ENCODE measurements at places on chromosomes 7 and 10.
A peak's percentile ranks its signal among the peaks of the same experiment; 100 is the strongest.

GRCh38 chr7:87312215-87312865 lies 33.1 kb upstream of the CROT start:
- peak; percentile 62 for DNase-seq

- no peak for DNase-seq
Measured at GRCh38 chr7:20359341-20359963, 28.8 kb downstream of the ITGB8 start.

DNA sequence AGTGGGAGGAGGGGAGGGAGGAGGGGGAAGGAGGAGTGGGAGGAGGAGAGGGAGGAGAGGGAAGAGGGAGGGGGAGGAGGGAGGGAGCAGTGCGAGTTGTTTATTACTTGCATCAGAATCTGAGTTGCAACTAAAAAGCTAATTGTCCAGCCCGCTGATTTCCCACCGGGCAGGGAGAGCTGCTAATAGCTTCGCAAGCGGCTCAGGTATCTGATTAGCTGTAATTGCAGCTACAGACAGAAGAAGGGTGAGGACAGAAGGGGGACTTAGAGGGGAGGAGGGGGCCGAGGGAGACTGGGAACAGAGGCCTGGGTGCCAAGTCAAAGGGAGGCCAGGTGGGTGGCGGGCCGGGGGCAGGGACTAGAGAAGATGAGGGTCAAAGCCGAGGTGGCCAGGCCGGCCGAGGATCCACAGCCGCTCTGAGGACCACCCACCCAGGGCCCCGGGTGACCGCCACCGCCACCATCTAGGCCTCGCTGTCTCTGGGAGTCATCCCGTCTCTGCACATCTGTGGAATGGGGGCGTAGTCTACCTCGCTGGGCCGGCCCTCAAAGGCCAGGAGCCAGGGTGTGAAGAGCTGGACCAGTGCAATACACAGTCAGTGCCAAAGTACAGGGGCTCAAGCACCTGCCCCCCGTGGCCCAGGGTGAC lies 54.2 kb downstream of the MICALL2 start:
- no peak for DNase-seq

DNA sequence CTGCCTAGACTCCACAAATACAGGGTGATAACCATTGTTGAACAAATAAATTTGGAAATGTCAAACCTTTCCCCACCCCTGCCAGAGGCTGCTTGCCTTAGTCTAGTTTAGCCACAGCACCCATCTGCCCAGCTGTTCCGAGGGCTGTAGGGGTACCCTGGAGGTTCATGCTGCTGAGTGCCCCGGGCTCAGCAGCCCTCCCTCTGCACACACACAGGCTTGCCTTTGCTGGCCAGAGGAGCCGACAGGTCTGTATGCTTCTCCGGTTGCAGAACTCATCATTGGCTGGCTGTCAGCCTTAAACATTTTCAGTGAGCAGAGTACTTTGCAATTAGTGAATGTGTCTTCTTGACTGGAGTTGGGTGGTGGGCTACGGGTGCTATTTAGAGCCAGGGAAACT lies 122.9 kb downstream of the NRF1 start:
- DNase-seq: no peak

- no peak for DNase-seq
Measured at GRCh38 chr7:24715661-24716479, 41.4 kb downstream of the GSDME start.

- no peak for DNase-seq
Measured at GRCh38 chr10:133420579-133420978, 3.8 kb downstream of the SPRN start.

GRCh38 chr7:142789441-142789840 lies 18.7 kb downstream of the PRSS2 start:
- no peak for DNase-seq

GRCh38 chr7:151249034-151249731 lies 689 bp upstream of the SMARCD3 start:
- peak; percentile 21 for DNase-seq

GRCh38 chr7:973312-973711 lies 2.0 kb downstream of the COX19 start:
- DNase-seq: no peak

GRCh38 chr7:66698652-66699205 lies 41.8 kb upstream of the RABGEF1 start:
- DNase-seq: no peak

GRCh38 chr10:77442699-77443189 lies 194.9 kb downstream of the KCNMA1 start:
- no peak for DNase-seq

DNA sequence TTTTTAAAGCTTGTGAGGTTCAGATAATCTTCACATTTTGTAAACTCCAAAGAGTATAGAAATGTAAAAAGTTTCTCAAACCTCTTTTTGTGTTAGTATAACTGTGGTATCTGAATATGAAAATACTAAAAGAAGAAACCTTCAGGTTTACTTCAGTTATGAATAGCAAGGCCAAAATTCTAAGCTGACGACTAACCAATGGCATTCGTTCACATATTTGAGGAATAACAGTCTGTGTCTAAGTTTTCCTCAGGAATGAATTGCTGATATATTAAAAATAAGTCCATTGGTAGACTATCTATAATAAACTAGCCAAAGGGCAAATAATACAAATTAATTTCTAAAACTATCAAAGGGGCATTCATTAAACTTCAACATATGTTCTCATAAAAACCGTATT lies 206.0 kb downstream of the CXCL12 start:
- DNase-seq: no peak

DNA sequence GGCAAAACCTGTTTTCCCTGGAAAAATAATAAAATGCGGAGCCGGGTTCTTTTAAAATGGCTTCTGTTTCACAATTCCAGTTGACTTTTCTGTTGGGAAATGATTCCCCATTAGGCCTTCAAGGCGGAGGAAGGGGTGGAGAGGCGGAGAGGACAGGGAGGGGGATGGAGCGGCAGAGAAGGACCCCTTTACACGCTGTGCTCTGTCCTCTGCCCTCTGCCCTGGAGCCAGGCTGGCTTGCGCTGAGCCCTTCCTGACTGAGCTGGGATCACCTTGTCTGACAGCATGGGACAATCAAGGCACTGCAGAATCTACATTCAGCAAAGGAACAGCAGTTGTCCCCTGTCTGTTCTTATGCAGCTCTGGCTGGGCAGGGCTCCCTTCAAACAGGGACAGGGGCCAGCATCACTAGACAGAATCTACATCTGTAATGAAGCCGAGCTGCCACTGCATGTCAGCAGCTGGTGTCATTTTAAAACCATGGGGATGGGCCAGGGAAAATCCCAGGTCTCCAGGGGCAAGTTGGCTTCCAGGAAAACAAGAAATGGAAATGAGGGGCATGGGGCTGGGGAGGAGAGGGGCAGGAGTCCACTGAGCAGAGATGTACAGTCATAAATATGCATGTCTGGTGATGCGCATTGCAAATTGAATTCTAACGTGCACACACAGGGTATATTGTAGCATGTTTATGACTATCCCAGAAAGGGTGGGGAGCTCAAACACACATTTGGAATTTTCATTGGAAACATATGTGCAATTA lies 120.0 kb downstream of the MKX start:
- DNase-seq: no peak

DNA sequence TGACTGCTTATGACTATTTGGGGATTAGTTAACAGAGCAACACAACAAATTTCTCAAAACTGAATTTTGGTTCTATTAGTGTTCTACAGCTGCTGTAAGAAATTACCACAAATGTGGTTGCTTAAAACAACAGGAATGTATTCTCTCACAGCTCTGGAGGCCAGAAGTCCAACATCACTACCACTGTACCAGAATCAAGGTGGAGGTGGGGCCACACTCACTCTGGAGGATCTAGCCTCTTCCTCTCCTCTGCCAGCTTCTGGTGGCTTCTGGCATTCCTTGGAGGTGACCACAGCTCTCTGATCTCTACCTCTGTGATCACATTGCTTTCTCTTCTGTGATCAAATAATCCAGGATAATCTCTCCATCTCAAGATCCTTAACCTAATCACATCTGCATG lies 194.7 kb upstream of the BMPER start:
- no peak for DNase-seq

GRCh38 chr10:110863361-110863760 lies 8.4 kb upstream of the PDCD4 start:
- no peak for DNase-seq

GRCh38 chr10:33334805-33335550 lies 511 bp upstream of the NRP1 start:
- peak; percentile 6 for DNase-seq

Measured in activated CD4-positive, alpha-beta T cell treated with anti-CD3 and anti-CD28 coated beads for 4 hours (primary cell).